Left renal pelvis (tissue), 4 donors: ENCODE measurements at places on chromosomes 5 and 9. TPM values are rescaled to one million over a fixed set of nuclear protein-coding genes. Genes with fewer than 3 reads are reported as not detected.

DNA sequence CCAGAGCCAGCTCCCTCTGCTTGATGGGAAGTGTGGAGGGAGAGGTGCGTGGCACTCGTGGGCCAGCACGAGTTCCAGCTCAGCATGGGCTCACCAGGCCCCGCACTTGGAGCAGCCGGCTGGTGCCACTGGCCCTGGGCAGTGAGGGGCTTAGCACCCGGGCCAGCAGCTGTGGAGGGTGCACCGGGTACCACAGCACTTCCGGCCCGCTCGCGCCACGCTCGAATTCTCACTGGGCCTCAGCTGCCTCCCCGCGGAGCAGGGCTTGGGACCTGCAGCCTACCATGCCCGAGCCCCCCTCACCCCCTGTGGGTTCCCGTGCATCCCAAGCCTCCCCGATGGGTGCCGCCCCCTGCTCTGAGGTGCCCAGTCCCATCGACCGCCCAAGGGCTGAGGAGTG is 98.4 kb downstream of the DCP2 start:
- no peak for DNase-seq

DNA sequence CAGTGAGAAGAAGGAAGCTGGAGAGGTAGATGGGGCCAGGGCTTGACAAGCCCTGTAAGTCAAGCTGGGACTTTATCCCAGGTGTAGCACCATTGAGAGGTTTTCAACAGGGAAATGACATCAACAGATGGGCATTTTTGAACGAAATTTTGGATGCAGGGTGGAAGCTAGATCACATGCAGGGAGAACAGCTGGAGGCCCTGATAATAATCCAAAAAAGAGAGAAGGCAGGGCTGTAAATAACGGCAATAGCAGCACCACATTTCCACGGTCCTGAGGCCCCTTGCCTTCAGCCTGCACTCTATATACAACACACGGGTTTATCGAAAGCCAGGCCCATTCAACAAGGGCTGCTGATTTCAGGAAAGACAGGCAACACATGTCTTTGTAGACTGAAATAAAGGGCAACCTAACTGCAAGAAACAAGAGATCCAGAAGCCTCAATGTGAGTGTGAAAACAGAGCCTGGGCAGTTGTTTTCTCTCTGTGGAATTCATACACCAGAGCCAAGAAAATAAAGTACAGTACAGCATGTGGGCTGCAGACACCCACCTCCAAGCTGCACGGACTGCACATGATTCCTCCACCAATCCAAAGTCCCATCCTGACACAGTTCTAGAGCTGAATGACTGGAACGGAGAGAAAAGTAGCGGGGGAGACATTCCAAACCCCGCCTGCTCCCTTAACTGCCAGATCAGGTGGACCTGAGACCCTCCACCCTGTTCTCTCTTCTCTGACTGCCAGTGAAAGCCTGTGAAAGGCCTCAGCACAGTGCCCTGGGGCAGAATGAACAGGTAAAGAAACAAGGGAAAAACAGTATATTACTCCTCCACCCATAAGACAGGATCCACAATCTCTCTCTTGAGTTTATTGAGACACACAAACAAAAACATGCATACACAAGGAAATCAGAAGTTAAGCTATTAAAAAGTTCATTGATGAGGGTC is 36.3 kb downstream of the KLHL3 start:
- DNase-seq = no peak

Gene PHF24
- 0.26 TPM for polyA plus RNA-seq

DNA sequence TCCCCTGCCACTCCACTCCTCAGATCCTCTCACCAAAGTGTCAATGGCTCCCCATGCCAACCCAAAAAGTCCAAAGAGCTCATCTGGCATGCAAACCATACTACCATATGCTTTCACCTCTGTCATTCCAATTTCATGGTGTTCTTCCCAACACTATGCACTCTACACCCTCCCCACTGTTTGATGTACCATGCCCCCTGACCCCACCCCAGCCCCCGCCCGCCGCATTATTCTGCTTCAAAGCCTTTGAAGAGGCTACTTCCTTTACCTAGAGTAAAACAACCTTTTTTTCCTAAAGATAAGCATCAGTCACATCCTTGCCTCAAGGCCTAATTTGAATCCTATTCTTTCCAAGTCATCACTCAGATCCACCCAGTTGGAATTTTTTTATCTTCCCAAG is 226.3 kb downstream of the DEPDC1B start:
- no peak for DNase-seq

DNA sequence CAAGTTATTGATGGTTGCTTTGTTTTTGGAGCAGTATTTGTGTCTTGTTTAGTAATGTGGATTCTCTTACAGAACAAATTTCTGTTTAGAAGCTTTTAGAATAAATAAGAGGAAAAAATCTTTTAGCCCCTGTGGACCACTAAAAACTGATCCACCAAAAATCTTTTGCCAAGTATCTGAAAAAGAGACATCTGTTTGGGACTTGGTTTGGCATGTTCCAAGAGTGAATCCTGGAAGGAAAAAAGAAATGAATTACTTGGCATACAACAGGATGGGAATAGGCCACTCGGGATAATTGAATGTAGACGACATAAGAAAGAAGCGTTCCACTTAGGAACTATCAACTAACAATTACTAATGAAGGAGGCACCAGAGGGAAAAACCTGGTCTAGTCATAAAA is 1350.1 kb upstream of the C9orf72 start:
- DNase-seq = no peak

DNA sequence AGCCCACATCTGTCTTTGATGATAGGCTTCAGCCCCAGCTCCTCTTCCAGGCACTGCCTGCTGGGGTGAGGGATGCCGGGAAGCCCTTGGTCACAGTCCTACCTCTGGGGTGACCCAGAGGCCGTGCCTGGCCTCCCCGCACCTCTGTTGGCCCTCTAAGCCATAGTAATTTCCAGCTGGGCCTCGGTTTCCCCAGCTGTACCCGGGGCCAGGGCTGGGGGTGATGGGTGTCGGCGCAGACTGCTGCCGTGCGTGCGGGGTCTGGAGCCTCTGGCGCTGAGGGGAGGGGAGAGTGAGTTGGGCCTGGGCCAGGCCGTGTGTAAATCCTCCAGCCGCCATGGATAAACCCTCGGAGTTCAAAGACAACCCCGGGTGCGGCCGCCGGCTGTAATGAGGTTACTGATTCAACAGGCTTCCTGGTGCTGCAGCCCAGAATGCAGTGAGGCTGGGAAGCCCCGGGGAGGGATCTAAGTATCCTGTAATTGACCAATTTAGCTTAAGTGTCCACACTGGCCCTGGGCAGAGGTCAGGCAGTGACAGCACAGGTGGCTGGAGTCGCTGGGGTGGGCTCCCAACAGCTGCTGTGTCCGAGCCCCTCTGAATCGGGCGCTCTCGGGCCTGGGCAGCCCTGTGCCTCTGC is 7.1 kb downstream of the RXRA start:
- no peak for DNase-seq

GRCh38 chr5:168128557-168128956 is 162.9 kb upstream of the WWC1 start:
- DNase-seq = no peak

GRCh38 chr9:89363921-89364665 is 45.8 kb downstream of the SECISBP2 start:
- DNase-seq = no peak
